ENCODE measurements at places on chromosomes 11 and 22.

DNA sequence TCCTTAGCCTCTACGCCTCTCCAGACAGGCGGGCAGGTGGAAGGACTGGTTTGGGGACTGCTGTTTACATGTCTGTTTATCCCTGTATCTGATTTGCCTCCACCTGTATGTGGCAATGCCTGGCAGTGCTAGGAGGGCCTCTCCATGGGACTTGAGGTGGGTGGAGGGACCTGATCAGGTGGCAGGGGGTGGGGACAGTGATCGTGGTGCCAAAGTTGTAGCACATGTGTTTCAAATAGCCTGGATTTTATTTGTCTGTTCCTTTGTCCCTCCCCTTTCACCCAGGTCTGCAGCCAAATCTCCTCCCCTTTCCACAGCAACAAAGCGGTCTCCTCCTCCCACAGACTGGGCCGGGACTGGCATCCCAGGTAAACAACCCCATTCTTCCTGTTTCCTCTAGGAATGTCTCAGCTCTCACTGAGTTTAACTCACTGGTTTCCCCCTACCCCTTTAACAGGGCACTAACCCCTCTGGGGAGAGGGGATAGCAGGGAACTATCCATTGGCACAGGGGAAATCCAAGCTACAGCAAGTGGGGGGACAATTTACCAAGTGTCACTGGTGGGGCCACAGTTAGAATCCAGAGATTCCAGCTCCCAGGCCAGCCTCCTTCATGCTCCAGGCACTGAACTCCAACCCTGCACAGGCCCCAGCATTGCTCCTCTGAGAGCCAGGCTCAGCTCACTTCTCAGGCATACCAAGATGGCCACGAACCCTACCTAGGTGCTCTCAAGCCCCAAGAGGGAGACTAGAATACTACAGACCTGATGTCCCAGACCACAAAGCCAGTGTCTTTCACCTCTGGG, 22.9 kb upstream of the TLCD5 start:
- DNase-seq, result no peak

GRCh38 chr11:15555161-15555560, 440.4 kb downstream of the INSC start:
- DNase-seq, result no peak

DNA sequence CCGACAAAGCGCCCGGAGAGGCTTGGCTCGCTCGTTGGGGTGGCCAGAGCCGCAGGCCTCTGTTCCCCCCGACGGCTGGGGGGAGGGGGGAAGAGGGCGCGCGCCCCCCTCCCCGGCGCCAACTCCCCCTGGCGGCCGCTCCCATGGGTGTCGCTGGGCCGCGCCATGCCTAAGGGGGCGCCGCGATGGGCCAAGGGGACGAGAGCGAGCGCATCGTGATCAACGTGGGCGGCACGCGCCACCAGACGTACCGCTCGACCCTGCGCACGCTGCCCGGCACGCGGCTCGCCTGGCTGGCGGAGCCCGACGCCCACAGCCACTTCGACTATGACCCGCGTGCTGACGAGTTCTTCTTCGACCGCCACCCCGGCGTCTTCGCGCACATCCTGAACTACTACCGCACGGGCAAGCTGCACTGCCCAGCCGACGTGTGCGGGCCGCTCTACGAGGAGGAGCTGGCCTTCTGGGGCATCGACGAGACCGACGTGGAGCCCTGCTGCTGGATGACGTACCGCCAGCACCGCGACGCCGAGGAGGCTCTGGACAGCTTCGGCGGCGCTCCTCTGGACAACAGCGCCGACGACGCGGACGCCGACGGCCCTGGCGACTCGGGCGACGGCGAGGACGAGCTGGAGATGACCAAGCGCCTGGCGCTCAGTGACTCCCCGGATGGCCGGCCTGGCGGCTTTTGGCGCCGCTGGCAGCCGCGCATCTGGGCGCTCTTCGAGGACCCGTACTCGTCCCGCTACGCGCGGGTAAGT, 1.4 kb downstream of the KCNC1 start:
- no peak for DNase-seq

DNA sequence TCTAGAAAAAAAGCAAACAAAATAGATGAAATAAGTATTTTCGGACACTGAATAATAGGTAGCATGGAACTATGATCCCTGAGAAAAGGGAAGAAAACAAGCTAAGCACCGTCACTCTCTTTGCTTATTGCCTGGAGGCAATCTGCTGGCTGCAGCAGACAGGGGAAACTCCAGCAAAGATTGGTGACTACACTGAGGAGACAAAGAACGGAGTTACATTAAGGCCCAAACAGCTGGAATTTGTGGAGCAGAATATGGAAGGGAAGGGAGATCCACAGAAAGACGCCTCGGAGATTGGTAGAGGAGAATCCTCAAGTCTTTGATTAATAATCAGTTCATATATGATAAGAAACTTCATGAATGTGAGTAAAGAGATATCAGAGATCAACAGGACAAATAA, 150.2 kb downstream of the TYR start:
- DNase-seq, result no peak

GRCh38 chr22:23180301-23180892, at the start of gene BCR:
Gene BCR (plus strand): TSS chr22:23180509. CDS start chr22:23180961, 452 bp downstream.
- peak; percentile 26 for DNase-seq

- no peak for DNase-seq
Observed at GRCh38 chr11:46294365-46295309, 17.2 kb downstream of the CREB3L1 start.

DNA sequence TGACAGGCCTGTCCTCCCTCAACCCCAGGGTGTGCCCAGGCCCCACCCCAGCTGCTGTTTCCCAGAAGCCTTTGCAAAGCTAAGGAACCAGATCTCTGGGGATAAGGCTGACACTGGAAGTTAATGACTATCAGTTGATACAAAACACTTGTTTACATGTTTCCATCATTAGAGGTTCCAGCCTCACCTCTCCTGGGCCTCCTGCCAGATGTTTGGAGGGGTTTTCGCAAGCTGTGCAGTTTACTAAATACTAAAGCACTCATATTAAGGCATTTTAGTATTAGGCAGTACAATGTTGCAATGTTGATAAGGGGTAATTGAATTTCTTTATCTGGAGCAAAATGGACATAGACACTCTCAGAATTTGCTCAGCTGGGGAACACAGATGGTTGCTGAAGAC, 218.7 kb downstream of the INSC start:
- DNase-seq, result no peak

- no peak for DNase-seq
Observed at GRCh38 chr22:22692707-22693530, 48.5 kb downstream of the GGTLC2 start.

GRCh38 chr11:60175860-60176275, 7.0 kb downstream of the MS4A6A start:
- no peak for DNase-seq

- no peak for DNase-seq
Observed at GRCh38 chr11:36763187-36763586, 165.2 kb upstream of the RAG2 start.

- DNase-seq, result no peak
Observed at GRCh38 chr11:72789493-72790131, 4.2 kb downstream of the STARD10 start.

DNA sequence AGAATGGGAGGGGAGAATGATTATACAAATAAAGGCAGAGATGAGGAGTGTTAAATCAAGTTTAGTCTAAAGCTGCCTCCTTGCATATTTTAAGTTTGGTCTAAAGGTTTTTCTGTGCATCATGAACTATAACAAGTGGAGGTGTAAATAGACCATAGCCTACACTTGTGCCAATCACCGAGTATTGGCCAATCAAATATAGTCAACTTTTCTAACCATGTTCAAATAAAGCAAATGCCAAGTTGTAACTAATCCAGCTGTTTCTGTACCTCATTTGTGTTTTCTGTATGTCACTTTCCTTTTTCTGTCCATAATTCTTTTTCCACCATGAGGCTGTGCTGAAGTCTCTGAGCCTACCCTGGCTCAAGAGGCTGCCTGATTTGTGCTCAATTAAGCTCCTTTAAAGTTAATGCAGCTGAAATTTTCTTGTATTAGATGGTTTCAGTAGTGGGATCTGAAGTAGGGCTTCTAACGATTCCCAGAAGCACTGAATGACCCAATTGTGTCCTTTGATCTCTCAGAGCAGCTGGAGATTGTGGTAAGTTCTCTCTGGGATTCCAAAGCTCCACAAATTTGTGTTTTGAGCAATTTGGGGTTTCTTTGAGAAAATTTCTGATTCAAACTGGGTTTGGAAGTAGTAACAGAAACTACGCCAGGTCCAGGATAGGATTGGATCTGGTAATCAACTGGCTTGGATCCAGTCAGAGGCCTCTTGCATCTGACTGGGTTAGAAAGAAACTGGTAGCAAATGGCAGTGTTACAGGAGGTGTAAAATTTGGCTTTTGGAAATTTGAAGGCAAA, 25.6 kb downstream of the OR5A2 start:
- no peak for DNase-seq

- no peak for DNase-seq
Observed at GRCh38 chr11:123386796-123387510, 43.1 kb upstream of the GRAMD1B start.

- DNase-seq, result no peak
Observed at GRCh38 chr11:129453293-129453721, 77.7 kb downstream of the BARX2 start.

DNA sequence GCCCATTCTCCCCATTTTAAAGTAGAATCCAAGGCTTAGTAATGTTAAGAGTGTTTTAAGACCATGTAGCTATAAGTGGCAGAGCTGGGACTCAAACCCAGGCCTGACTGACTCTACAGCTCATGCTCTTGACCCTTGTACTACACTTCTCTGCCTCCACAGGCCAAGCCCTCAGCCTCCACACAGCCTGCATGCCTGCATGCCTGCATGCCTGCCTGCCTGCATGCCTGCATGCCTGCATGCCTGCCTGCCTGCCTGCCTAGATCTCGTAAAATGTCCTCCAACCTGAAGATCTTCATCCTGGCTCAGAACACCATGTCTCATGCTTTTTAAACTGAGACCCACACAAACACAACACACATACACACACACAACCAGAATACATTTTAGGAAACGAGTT, 18.6 kb downstream of the TBC1D10A start:
- no peak for DNase-seq

DNA sequence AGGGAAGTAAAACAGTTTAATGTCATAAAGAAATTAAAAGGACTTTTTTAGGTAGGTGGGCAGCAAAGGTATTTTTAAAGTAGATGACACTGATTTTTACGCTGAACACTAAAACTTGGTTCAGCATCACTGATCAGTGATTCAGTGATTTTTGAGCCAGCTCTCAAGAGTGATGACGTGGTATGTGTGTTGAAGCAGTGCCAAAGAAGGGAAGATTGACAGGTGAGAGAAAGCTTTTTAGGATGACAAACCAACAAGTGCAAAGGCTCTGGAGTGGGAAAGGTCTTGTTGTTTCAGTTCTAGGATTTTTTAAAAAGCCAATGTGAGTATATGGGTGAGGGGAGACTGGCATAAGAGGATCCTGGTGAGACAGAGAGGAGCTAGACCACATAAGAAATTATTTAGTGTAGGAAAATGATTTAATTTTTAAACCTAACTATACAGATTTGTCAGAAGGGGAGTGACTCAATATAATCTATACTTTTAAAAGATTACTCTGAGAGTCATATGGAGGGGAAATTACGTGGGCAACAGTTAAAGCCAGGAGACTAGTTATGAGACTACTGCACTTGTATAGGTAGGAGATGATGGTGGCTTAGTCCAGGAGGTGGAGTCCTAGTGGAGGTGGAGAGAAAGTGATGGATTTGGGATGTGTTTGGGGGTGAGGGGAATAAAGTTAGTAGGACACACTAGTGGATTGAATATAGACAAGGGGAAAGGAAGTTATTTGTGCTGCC, 17.6 kb upstream of the CALCB start:
- no peak for DNase-seq

- DNase-seq, result no peak
Observed at GRCh38 chr22:26463101-26463661, 20.4 kb downstream of the HPS4 start.

- no peak for DNase-seq
Observed at GRCh38 chr11:46912526-46913150, 5.7 kb downstream of the LRP4 start.

DNA sequence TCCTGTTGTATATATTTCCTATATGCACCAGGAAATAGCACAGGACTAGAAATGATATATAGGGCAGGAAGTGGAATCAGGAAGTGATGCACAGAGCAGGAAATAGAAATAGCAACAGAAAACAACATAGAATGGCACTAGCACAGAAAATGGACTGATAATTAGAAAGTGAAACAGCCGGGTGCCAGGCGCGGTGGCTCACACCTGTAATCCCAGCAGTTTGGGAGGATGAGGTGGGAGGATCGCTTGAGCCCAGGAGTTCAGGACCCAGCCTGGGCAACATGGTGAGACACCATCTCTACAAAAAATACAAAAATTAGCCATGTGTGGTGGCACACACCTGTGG, 10.0 kb upstream of the RELT start:
- DNase-seq, result no peak

GRCh38 chr11:130237282-130238006, 77.3 kb downstream of the ZBTB44 start:
- DNase-seq, result no peak

DNA sequence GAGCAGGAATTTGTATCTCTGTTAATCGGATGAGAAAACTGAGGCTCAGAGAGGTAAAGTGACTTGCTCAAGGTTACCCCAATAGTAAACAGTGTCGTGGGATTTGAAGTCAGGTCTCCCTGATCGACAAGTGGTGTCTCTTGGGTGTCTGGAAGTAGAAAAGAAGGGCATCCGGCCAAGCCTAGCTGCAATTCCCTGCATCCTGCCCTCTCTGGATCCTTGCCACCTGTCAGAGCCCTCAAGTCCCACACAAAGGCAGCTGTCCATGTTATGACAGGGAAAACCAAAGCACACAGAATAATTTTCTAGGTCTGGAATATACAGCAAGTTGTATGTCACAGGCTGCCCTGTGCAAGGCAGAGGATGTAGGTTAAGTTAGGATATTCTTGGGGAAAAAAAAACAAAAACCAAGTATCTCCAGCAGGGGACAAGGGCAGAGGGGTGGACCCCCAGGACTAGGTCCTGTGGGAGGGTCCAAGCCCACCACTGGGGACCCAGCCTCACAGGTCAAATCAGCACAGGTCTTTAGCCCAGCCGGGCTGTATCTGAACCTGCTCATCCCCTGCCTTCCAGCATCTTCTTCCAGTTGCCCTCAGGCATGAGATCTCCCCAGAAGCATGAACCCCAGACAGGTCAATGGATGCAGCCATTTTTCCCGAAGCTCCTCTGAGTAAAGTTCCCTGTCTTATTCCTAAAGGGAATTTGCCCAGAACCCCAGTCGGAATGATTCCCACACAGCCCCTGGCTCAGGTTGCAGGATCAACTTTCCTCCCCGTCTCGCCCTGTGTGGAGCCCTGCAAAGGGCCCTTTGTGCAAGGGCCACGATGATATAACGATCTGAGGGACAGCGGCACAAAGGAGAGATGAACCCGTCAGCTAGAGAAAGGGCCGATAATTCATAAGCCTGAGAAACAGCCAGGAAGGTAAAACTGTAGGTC, 15.0 kb downstream of the USH1C start:
- DNase-seq, result no peak

Data from CD14-positive monocyte (primary cell).